DMS 273 treated with DMSO at 0.1 percent for 48 hours (cell line): ENCODE measurements at places on chromosomes 13 and 19.

- DNase-seq: no peak
Measured at GRCh38 chr13:27264648-27265047, 6.0 kb upstream of the RASL11A start.

DNA sequence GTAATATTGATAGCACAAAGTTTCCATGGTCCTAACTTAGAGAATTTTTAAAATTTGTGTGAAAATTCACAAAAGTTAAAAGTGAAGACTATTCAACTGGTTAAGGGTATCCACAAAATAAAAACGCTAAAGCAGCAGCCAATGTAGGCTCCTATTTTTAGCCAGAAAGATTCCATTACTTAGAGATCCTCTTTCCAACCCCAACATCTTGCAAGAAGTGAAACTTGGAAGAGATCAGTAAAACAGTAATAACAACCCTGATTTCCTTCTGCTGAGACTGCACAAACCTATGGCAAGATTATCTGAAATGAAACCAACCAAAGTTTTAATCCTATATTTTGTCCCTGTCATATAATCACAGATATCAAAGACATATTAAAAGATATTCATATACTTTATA, 8.5 kb downstream of the TBC1D4 start:
- DNase-seq: no peak

- DNase-seq: no peak
Measured at GRCh38 chr13:28792992-28793391, 27.1 kb upstream of the MTUS2 start.

DNA sequence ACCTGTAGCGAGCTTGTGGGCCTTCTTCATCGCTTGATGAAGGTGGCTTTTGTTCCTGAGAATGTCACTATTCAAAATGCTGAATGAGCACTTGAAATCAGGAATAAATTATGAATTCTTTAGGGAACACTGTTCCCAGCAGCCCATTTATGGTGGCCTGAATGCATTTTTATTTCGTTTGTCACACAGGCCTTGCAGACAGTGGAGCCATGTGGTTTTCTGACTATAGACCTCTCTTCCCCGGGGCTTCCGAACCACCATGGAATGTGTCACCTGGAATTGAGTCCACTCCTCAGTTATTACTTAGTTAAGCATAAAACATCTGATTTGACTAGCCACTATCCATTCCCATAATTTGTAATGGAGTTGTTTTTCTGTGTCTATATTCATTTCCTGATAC, 396.9 kb downstream of the IRS2 start:
- no peak for DNase-seq

DNA sequence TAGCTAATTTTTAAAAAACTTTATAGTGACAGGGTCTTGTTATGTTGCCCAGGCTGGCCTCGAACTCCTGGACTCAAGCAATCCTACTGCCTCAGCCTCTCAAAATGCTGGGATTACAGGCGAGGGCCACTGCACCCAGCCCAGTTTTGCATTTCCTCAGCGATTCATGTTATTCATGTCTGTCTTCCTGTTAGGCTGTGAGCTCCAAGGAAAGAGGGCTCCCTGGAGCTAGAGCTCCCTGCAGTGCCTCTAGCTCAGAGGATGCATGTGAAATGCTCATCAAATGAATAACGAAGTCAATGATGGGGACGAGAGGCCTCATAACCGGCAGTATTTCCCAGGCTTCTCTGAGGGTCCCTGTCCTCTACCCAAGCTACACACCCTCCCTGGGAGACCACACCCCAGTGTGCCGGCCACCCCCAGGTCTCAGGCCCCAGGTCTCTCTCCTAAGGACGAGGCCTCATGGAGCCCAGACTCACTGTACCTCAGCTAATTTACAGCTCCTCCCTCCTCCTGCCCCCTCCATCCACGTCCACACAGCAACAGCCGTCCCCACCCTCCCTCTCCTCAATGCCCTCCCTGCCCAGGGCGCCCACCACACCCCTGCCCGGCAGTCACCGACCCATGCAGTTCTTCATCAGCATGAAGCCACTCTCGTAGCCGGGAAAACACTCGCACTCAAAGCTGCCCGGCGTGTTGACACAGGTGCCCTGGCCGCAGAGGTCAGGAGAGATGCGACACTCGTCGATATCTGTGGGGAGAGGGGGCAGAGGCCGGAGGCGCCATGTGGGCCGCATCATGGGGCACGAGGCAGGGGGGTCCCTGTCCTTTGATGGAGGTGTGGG, 28.5 kb downstream of the FBN3 start:
- DNase-seq: no peak

- DNase-seq: no peak
Measured at GRCh38 chr13:105952973-105953290, 582.5 kb downstream of the EFNB2 start.

DNA sequence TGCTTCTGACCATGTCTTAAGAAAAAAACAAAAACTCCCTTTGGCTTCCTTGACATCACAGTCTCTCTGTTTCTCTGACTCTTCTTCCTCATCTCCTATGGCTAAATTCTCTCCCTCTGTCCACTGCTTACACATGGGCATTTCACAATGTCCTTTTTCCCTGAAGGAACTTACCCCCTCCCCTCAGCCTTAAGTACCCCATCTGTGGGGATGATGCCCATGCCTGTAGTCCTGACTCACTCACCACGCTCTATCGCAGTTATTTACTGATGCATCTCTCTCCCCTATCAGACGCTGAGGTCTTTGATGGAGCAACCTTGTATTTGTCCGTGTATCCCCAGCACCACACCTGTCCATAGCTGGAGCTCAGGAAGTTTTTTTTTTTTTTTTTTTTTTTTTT, 32.4 kb downstream of the ACTN4 start:
- no peak for DNase-seq

- DNase-seq: no peak
Measured at GRCh38 chr13:20157151-20157796, 3.6 kb downstream of the GJA3 start.

GRCh38 chr19:46731007-46731501, 14.1 kb upstream of the PRKD2 start:
- DNase-seq: no peak

GRCh38 chr13:78680576-78681350, 21.8 kb upstream of the OBI1 start:
- DNase-seq: peak; percentile 49

GRCh38 chr13:44136696-44137268, 236.8 kb upstream of the SERP2 start:
- DNase-seq: no peak

DNA sequence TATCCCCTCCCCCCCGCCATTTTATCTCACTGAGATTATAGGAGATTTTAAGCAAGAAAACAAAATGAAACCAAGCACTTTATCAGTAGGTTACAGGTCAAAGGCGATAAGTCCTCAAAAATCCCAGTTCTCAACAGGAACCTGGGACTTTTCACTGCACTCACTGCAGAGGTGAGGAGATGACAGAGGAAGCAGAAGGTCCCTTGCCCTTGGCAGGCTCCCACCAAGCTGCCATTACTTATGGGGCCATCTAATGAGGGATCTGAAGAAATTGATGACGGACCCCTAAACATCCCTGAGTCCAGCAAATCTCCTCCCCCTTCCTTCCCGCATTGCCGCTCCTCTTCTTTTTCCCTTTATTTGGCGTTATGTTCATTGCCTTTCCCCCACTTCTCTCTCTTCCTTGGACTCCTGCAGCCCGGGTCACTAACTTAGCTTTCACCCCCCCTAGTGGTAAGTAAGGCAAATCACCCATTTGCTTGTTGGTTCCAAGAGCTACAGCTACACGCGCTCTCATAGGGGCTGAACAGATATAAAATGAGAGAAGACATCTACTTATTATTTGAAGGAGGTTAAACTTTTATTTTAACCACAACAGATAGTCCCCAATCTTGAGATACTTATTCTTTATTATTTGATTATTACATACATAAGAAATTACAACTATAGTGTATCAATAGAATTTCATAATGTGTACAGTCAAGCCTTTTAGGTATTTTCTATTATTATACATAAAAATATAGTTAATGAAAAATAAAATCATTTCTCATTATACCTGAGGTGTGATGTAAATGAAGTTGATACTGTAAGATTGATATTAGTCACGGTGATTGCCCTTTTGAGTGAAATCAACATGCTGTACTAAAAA, 52.0 kb upstream of the ARGLU1 start:
- DNase-seq: peak; percentile 9

- no peak for DNase-seq
Measured at GRCh38 chr19:7681340-7682174, 924 bp downstream of the TRAPPC5 start.

DNA sequence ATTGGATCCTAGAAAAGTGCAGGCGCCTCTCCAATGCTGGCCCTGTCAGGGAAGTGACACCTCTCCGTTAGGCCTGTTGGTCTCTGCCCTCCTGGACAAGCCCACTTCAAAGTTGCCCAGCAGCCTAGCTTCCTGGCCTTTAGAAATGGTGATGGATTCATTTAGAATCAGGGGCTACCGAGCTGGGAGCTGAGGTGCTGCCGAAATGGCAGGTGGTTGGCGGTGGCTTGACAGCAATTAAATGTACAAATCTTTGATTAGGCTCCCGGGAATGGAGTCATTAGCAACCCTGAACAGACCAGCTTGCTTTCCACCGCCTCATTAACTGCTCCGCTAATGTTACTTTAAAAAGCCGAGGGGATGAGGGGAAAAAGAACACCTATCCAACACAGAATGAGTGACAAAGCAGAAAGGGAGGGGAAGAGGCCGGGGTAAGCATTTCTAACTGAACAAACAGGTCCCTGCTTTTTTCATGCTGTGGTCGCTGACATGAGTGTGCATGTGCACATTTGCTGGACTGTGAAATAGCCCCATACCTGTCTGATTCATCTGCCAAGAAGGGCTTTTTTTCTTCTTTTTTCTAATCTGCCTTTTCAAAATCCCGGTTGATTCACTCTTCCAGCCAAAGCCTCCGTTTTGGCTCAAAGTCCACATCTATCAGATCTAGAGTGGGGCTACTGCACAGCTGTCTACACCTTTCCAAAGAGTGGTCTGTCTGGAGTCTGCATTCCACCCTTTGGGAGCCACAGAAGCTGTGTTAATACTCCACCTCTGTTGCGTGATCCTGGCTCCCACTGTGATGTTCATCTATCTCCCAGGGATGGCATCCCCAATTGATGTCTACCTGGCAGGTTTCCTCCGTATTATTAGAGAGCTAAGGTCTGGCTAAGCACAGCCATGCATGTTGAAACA, 431.9 kb downstream of the COG6 start:
- DNase-seq: peak; percentile 26

- DNase-seq: no peak
Measured at GRCh38 chr13:21133077-21133476, 43.3 kb downstream of the SKA3 start.

DNA sequence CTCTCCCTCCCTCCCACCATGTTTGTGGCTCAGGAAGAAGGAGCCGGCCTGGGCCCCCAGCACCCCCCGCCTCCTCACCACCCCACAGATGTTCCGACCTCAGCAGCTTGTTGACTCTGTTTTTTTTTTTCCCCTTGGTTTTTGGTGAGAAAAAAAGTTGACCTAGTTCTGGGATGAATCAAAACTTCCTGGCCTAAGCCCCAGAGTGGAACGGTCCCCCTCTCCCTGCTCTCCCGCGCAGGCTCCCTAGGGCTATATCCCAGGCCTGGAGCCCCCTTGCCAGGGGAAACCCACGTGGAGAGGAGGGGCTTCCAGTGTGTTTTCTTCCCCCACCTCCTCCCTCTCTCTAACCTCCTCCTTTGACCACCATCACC, 4.0 kb downstream of the COL5A3 start:
- DNase-seq: no peak

DNA sequence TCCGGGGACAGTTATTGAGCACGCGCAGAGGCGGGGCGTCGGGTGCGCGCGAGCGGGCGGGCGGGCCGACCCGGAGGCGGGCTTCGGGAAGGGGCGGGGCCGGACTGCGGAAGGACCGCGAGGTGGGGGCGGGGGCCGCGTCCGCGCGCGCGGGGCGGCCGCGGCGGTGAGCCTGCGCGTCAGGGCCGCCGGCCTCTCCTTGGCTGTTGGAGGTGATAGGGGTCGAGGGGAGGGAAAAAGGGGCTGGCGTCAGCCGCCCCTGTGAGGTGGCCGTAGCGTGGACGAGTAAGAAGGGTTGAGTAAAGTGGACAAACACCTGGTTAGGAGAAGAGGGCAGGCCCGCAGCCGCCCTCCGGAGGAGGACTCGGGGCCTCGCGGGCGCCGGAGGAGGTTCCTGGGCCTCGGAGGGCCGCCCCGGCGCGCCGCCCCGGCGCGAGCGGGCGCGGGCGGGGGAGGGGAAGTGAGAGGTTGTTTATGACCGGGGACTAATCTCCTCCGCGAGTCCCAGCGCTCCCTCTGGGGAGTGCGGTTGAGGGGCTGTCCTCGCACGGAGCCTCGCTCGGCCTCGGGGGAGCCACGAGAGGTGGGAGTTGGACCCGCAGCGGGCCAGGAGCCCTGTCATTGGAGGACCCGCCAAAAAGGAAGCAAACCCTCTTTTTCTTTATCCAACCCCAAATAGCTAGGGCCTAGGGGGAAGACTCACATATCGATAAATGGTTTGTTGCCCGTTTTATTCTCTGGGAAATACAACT, 547 bp upstream of the INTS6 start:
- DNase-seq: no peak

DNA sequence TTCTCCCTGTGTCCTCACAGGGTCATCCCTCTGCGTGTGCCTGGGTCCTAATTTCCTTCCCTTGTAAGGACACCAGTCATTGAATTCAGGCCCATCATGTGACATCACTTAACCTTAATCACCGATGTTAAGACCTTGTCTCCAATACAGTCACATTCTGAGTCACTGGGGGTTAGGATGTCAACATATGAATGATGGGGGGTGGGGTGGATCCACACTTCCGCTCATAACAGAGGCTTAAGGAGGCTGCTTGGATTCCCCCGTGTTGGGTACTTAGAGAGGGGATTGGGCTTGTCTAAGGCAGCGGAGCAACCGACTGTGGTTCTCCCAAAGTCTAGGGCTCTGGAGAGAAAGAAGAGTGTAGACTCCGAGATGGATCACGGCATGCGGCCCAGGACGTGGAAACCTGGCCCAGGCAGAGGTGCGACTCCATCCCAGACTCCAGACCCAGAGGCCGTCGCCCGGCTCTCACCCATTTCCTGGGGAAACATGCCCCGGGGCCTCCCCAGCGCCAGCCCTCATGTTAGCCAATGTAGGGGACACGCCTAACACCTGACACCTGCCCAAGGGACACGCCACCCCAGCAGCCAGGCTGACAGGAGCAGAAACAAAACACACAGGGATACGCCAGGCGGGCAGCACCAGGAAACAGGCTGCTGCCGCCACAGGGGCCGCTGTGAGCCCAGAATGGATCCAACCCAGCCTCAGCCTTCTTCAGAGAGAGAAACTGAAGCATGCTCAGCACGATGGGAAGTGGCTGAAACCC, 17.1 kb upstream of the IGLON5 start:
- no peak for DNase-seq

GRCh38 chr19:23183251-23183650, 66.4 kb downstream of the ZNF730 start:
- no peak for DNase-seq

- no peak for DNase-seq
Measured at GRCh38 chr19:49106648-49107135, 7.5 kb upstream of the LIN7B start.
